ENCODE measurements at places on chromosomes 13 and 19.
A peak's percentile ranks its signal among the peaks of the same experiment; 100 is the strongest.

DNA sequence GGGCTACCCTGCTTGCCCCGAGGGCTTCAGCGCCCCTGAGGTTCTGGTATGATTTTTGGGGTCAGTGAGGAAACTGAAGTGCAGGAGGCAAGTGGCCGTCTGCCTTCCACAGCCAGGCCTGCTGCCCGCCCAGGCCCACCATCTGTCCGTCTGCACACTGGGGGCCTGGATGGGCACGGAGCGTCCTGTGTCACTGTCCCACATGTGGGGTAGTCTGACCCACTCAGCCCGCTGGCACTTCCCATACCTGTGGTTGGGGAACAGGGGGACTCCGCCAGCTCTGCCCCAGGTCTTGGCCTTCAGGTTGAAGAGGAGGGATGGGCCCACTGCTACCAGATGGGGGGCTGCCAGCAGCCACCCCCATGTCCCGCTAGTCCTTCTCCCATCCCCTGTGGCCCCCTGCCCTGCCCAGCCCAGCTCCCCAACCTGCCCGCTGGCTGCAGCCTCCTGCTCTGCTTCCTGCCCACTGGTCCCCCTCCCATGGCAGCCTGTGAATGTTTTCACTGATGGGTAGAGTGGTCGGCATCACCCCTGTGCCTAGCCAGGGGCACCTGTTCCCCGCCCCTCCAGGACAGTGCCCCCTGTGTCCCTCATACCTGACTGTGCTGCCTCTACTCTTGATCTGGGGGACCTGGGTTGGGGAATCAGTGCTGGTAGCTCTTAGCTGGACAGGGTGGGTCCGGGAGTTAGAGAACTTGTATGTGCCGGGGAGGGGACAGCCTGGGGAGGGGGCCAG lies 9.5 kb downstream of the PIAS4 start:
- no peak for DNase-seq

DNA sequence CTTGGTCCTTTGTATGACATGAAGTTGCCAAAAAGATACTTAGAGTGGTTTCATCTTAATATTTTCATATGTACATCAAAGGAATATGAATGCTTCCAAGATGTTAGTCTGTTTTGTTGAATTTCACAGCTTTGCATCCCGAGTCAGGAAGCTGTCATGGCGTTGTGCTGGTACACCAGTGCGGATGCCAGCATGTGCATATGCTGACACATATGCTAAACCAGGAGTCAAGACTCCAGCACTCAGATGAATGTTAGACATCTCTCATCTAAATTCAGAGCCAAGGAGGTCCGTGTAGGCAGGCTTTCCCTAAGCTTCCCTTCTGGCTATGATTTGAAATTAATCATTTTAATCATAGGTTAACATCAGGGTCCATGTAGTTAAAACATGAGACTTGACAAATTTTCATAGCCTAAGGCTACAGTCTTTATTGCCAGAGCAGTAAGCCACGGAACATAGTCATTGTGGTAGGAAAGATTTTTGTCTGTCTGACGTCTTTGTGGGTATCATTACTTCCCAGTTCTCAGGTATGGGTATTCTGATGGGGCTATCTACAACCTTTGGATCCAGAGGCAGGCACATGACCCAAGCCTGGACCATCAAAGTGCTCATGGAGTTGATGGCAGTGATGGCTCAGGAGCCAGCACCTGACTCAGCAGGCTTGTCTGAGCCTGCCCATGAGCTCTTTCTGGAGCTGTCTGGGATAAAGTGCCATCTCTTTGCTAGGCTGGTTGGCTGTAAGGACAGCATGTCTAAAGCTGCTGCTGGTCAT lies 246.1 kb downstream of the KCNRG start:
- DNase-seq = no peak

DNA sequence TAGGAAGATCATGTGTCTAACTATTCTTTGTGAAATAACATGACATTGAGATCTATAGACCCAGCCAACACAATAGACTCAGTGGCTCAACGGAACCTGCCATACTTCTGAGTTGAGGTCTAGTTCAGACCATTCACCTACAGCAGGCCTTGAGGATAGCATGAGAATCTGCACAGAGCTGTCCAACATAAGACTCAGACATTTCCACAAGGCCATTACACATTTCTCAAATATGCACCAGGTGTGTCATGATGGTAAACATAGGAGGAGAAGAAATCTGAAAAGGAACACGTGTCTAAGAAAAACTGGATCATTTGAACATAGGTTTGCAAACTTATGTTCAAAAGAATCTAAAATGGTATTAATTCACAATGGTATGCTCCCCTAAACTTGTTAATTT lies 421.4 kb downstream of the SLITRK6 start:
- DNase-seq = no peak

- DNase-seq = no peak
Observed at GRCh38 chr13:44155422-44156293, 218.0 kb upstream of the SERP2 start.

DNA sequence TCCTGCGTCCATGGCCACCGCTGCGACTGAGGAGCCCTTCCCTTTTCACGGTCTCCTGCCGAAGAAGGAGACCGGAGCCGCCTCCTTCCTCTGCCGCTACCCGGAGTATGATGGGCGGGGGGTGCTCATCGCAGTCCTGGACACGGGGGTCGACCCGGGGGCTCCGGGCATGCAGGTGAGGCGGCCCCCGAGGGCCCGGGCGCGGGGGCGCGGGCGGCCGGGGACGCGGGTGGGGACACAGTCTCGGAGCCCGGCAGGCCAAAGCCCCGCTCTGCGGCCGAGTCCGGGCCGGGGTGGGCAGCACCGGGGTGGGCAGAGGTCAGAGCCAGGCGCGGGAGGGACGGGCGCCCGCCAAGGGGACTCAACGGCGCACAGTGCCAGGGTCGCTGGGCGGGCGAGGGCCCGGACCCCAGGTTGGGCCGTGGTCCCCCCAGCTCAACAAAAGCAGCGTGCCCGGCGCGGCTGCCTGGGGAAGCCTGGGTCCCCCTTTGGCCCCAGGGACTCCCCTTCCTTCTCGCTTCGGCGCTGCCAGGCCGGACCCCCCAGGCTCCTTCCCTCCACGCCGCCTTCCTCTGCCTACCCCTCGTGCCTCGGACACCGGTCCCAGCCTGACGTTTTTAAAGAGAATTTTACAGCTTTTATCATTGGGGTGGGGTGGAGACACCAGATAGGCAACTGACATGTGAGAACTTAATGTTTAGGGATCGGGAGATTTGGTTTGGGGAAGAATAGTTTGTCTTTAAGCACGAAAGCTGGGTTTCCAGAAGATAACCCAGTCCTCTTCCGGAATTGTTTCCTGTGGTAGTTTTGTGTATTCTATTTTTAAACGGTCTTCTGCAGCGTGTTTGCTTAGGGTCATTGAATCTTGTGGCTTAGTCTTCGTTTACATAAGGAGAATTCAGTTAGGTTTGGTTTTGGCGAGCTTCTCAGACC lies 509 bp downstream of the TPP2 start:
- peak; percentile 3 for DNase-seq
